ENCODE measurements at places on chromosomes 16 and 17.

DNA sequence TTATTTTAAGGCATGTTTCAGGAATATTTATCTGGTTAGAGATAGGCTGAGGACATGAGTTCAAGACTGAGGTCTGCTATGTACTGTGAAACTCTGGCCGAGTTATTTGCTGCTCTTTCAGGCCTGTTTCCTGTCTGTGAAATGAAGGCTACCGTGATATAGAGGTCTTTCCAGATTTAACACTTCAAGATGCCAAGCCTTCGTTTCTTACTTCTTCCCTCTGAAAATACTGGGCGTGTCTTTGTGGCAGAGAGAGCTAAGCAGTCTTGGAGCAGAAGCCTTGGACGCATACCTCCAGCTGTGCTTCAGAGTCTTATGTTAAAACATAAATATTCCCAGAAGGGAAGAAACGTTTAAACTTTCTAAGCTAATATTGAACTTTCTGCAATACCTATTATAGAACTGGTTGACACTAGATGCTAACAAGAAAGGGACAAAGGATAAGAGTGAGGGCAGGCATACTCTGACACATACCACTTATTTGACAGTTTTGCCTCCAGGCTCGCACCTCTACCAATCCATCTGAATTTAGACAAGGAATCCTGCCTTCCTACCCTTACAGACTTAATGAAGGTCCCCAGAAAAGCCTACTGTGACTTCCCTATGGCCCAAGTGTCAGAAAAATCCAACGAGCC is 17.5 kb downstream of the WIPI1 start:
- DNase-seq, result no peak

GRCh38 chr17:55694286-55694910 is 28.3 kb downstream of the TMEM100 start:
- DNase-seq, result no peak

DNA sequence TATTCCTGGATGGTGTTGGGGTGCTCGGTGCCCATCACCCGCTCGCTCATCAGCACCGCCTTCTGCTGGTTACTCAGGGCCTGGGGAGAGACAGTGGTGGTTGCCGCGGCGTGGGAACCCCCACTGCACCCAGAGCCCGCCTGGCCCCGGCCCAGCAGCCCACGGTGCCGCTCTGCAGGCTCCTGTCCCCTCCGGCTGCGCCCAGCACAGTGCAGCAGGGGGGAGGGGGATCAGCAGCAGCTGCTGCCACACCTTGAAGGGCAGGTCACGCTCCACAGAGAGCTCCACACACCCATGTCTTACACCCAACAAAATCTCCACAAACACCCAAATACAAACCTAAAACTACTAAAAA is 18.8 kb downstream of the CLUH start:
- no peak for DNase-seq

GRCh38 chr16:19677402-19677801 is 40.6 kb downstream of the KNOP1 start:
- no peak for DNase-seq

DNA sequence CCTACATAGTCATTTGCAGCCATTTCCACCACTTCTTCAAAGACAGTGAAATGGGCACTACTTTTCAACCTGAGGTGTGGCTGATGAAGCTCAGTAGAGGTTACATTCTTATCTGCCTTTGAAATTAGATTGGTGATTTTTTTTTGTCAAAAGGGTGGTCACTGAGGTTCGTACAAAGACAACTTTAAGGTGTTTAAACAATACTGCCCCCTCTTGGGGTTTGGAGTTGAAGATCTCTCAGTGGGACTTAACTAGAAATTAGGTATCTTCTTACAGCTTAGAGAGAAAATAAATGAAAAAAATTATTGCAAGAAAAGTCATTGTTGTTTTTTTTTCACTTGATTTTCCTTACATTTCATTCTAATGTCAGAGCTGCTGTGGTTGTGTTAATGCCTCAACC is 713.2 kb downstream of the CDH11 start:
- DNase-seq, result no peak

GRCh38 chr16:6836766-6837165 is 495.9 kb upstream of the RBFOX1 start:
- no peak for DNase-seq

DNA sequence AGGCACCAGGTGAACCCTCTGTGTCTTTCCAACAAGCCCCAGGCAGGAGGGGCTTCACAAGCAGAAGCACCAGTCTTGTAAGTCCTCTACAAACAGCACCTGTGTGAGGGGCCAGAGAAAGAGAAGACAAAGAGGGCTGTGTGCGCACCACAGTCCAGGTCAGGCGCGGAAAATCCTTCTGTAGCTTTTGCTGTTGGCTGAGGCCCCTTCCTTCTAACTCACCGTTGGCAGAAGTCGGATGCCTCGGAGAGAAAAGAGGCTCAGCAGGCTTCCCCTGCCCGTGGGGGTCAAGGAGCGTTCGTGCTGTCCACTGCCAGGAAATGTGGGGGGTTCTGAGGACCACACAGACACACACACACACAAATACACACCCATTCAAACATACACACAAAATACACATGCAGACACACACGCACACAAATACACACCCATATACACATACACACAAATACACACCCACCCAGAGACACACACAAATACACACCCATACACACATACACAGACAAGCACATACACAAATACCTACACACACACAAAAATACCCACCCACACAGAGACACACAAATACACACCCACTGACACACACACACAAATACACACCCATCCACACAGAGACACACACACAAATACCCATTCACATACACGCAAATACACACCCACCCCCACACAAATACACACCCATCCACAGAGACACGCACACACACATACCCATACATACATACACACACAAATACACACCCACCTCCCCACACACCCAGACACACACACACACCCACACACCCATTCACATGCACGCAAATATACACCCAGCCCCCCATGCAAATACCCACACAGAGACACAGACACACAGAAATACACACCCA is 6.8 kb downstream of the ZG16B start:
- DNase-seq, result no peak

DNA sequence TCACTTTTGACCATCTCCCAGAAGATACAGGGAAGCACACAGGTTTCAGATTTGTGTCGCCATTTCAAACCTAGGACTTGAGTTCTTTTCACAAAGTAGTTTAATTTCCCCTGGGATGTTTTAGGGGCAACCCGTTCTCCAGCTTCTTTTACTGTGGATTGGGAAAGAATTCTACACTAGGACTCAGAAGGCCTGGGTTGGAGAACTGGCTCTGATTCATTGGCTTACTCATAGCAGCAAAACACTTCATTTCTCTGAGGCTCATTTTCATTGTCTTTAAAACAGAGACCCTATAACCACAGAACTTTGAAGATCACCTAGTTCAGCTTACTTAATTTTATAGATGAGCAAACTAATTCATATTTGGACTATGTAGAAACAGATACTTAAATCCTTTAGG is 175.9 kb upstream of the SALL1 start:
- DNase-seq, result no peak

DNA sequence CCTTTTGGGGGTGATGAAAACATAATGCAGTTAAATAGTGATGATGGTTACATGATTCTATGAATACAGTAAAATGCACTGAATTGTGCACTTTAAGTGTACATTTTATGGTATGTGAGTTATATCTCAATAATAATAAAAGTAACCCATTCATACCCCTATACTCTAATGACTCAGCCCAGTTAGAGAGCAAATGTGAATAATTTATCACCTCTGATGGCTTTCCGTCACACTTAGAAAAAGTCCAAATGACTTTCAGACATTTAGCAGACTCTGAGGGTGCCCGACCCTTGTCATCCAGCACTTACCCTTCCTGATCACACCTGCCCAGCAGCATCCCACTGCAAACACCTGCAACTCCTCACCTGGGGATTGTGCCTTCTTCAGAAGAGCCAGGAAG is 148.1 kb upstream of the MAF start:
- no peak for DNase-seq

DNA sequence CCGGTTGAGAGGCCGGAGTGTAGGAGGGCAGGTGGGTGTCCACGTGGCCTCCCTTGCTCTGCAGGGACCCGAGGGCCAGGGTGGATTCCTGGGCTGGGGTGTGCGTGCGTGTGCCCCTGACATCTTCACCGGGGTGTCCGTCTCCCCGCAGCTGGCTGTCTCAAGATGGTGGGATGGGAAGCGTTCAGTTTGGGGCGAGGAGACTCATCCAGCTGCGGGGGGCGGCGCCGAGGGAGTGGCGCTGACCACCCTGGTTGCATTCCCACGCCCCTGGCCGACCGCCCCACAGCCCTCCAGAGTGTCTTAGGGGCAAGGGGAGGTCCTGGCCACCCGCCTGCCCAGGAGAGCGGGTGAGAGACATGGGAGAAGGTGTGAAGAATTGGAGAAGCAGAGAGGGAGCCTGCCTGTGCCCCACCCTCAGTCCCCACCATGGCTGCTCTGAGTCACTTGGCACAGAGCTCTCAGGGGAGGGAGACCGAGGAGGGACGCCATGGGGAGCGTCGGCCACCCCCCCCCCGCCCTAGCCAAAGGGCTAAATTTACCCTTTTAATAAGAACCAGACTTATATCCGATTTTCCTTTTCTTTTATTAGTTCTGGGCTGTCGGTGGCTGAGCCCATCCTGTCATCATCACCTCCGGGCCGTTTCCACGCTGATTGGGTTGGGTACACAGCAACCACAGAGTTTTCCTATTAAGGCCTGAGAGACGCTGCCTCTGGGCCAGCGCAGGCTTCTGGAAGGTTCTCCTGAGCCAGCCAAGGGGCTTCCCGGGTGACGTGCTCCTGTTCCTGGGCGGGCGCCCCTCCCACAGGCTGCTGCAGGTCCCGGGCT is 22.0 kb downstream of the BAHCC1 start:
- no peak for DNase-seq

DNA sequence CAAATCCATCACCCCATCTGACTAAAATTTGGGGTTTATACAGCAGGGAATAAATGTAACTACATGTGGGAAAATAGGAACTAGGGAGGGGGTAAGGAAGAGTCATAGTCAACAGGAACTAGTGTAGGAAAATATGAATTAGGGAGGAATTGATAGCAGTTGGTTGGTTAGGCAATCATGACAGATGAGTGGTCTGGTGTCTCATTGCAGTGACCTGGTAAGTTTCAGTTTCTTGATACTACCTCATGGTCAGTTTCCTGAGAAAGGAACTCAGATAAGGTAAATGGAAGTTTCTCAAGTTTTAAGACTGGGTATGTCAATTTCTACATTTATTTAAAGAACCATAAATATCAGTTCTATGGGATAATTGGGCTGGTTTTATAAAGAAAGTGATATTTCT is 442.3 kb downstream of the NPIPA7 start:
- DNase-seq, result no peak

DNA sequence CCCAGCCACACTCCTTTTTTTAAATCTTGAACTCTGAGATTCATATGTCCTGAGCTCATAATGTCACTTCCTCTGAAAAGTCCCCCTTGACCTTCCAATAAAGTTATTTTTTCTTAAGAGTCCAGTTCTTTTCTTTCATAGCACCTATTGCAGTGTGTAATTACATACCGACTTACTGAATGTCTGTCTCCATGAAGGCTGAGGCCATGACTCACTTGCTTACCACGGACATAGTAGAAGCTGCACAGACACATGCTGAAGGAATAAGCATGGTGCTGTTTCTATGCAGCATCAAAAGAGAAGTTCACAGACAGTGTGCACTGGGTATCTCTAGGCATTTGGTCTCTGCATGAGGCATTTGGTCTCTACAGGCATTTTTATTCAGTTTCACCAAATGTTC is 77.2 kb downstream of the C17orf67 start:
- no peak for DNase-seq

- no peak for DNase-seq
These were observed 405.0 kb downstream of the SHISA9 start for GRCh38 chr16:13306161-13306995.

GRCh38 chr17:44918006-44918405 is 2.7 kb upstream of the GFAP start:
- DNase-seq, result no peak

- DNase-seq, result peak; percentile 56
These were observed 104.7 kb downstream of the MRM1 start for GRCh38 chr17:36705874-36706731.

- no peak for DNase-seq
These were observed 19.1 kb upstream of the RASD1 start for GRCh38 chr17:17514993-17515933.

DNA sequence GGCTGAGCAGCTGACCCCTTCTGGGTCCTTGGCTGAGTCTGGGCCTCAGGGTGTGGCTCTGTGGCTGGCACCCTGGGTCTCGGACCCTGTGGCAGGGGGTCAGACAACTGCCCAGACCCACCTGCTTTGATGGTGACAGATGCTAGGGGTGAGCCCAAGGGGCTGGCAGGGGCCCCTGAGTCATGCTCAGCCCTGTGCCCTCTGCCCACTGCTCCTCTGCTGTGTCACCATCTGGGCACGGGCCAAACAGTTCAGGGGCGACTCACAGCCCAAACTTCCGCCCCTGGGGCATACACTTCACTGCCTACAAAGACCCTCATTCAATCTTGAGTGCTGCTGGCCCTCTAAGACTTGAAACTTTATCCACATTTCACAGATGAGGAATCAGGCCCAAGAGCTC is 5.7 kb downstream of the ADGRG1 start:
- no peak for DNase-seq

DNA sequence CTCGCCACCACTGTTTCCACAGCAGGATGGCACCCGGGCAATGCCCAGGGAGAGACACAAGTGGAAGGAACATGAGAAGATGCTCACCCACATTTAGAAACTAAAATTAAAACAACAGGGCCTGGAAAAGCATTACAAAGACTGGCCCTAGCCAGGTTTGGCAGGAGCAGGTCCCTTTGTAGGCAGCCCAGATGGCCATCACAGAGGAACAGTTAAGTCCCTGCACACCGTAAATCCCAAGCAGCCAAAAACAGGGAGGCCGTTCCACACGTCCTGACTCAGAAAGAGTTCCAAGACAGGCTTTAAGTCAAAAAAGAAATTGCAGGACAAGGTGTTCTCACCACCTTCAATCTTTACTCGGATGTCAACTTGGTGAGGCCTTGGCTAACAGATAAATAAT is 127.1 kb downstream of the DYNLRB2 start:
- DNase-seq, result no peak

DNA sequence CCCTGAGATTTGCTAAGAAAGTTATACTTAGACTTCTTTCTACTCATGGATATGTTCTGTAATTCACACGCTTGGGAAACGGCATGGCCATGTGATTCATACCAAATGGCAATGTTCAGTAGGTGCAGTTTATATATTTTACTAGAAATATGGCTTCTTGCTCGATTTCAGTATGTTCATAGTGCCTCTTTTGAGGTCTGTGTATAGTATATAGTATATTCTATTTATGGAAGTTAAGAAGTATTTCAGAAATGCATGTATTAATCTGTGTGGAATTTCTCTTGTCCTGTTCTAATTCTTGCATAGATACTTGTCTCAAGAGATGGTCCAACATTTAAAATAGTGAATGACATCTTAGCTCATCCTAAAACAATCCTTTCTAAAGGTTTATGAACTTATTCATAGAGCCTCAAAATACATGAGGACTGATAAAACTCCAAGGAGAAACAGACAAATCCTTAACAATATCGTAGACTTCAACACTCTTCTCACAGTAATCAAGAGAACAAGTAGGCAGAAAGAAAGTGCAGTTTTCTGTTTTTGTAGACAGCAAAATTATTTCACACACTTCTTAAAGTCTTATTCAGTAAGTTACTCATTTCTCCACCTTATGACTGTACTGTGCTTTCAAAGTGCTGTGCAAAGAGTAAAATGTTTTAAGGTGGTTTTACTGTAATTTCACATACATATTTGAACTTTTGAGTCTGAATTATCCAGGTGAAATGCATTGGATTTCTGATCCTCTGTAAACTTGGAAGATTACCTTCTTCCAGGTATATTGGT is 11.1 kb downstream of the BPTF start:
- DNase-seq, result no peak

GRCh38 chr16:85738923-85739715 is 11.8 kb downstream of the C16orf74 start:
- no peak for DNase-seq

GRCh38 chr16:546909-547770 is 13.1 kb upstream of the PRR35 start:
- DNase-seq, result peak; percentile 49

Measured in DND-41 (cell line).